ENCODE measurements at places on chromosomes 7 and 10.

DNA sequence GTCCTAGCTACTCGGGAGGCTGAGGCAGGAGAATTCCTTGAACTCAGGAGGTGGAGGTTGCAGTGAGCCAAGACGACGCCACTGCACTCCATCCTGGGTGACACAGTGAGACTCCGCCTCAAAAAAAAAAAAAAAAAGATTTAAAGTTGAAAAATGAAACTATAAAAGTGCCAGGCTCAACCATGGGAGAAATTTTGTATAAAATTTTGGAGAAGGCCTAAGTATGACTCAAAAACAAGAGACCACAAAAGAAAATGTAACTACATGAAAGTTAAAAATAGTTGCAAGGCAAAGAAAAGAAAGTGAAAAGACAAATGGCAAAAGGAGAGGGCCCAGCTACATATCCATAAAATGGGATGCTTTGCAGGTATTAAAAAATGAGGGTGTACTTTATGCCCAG is 104.1 kb downstream of the ARHGAP22 start:
- DNase-seq = no peak

DNA sequence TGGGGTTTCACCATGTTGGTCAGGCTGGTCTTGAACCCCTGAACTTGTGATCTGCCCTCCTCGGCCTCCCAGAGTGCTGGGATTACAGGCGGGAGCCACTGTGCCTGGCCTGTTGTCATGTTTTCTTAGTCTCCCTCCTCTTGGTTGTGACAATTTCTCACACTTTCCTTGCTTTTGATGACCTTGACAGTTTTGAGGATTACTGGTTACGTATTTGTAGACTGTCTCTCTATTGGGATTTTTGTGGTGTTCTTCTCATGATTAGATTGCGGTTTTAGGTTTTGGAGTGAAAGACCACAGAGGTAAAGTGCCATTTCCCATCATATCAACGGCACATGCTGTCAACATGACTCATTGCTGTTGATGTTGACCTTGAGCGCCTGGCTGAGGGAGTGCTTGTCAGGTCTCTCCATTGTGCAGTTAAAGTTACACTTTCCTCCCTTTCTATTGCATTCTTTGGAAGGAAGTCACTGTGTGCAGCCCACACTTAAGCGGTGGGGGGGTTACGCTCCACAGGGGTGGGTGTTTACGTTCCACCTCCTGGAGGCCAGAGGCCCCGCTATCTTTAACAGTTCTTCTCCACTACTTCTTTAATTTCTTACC is 10.8 kb downstream of the NEURL1 start:
- DNase-seq = peak; percentile 45

- DNase-seq = no peak
Measured at GRCh38 chr10:129867631-129868179, 96.4 kb downstream of the EBF3 start.

- DNase-seq = no peak
Measured at GRCh38 chr7:129017264-129017663, 37.6 kb downstream of the TNPO3 start.

- peak; percentile 23 for DNase-seq
Measured at GRCh38 chr10:113679463-113680189, at the start of gene CASP7. Gene CASP7 (plus strand): TSS chr10:113679912. CDS start chr10:113697494, 17,582 bp downstream.

GRCh38 chr10:50968386-50969091 is 83.1 kb upstream of the A1CF start:
- no peak for DNase-seq

- DNase-seq = no peak
Measured at GRCh38 chr10:79137826-79138225, 69.1 kb downstream of the ZMIZ1 start.

- no peak for DNase-seq
Measured at GRCh38 chr7:103937680-103938079, 51.8 kb downstream of the RELN start.

DNA sequence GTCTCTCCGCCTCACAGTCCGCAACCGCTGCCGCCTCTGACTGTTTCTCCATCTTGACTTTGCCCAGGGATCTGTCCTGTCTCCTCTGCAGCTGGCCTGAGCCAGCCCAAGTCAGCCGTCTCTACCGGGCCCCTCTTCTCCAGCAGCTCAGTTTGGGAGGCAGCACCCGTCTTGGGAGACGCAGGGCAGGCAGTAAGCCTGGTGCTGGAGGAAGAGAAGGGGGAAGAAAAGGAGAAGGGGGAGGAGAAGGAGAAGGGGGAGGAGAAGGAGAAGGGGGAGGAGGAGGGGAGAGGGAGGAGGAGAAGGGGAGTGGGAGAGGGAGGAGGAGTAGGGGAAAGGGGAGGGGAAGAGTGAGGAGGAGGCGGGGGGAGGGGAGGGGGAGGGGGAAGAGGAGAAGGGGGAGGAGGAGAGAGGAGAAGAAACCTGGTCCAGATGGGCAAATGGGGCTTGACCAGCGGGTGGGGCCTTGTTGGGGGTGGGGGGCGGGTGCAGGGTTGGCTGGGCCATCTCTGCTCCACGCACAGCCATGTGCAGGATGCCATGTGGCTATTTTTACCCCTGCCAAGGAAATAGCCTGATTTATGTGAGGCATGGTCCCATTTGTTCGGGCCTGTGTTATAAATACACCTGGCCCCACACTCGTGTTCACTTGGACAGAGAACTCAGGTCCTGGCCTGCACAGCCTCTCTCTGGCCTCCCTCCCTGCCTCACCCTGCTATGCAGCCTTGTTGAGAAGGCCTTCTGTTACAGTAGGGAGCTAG is 35.9 kb upstream of the FZD9 start:
- DNase-seq = no peak

DNA sequence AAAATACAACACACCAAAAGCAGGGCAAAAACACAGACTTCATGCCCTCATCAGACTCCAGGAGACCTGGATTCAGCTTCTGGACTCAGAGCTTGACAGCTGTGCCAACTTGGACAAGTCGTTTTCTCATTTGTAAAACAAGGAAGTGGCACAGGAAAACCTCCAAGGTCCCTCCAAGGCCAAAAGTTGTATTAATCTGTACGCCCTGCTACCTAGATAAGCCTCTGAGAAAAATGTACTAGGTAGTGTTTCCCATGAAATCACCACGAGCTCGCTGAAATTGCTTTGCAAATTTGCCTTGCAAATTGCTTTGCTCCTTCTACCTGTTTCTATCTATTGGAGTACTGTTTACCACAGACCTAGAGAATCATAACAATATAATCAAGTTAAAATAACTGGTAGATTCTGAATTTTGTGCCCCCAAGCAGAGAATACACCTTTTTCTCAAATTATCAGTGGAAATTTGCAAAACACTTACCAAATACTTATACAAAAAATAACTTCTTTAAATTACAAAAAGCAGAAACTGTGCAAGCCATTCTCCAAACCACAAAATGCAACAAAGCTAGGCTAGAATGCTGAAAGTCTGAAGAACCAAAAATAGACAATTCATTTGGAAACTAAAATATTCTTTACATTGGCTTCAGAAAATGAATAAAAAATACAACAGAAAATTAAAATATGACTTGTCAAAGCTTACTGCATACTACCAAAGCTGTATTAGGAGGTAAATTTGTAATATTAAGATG is 158.1 kb upstream of the CHST15 start:
- no peak for DNase-seq

DNA sequence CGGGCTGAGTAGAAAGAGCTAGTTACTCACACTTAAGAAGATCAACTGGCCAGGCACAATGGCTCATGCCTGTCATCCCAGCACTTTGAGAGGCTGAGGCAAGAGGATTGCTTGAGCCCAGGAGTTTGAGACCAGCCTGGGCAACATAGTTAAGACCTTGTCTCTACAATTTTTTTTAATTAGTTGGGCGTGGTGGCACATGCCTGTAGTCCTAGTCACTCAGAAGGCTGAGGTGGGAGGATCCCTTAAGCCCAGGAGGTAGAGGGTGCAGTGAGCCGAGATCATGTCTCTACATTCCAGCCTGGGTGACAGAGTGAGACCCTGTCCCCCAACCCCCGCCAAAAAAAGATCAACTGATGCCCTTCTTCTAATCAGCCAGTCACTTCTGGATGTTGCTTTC is 74.6 kb upstream of the ATP6V0A4 start:
- DNase-seq = no peak

DNA sequence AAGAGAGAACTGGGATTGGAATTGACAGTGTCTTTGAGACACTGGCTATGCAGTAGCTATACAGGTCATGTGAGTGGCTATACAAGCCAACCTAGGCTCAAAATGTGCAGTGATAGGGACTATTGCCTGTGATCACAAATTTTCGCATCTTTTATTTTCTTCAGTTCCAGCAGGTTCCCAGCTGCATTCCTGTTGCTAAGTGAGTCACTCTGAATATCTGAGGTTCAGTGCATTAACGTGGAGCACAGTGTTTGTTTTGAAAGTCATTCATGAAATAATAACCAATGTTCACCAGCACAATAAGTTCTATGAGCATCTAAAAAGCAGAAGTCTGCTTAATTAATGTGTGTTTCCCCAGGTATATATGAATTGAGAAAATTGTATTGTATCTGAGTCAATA is 1236.0 kb upstream of the CELF2 start:
- no peak for DNase-seq

GRCh38 chr10:47418966-47419365 is 34.9 kb upstream of the ZNF488 start:
- no peak for DNase-seq

DNA sequence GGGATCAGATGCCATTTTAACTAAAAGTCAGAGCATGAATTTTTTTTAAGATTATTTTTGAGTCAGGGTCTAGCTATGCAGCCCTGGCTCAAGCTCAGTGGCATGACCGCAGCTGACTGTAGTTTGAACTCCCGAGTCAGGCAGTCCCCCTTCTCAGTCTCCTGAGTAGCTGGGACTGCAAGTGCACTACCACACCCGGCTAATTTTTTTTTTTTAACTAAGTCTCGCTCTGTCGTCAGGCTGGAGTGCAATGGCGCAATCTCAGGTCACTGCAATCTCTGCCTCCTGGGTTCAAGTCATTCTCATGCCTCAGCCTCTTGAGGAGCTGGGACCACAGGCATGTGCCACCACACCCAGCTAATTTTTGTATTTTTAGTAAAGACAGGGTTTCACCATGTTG is 7.8 kb downstream of the TAS2R41 start:
- no peak for DNase-seq

GRCh38 chr10:71124921-71125748 is 87.2 kb upstream of the UNC5B start:
- DNase-seq = no peak

DNA sequence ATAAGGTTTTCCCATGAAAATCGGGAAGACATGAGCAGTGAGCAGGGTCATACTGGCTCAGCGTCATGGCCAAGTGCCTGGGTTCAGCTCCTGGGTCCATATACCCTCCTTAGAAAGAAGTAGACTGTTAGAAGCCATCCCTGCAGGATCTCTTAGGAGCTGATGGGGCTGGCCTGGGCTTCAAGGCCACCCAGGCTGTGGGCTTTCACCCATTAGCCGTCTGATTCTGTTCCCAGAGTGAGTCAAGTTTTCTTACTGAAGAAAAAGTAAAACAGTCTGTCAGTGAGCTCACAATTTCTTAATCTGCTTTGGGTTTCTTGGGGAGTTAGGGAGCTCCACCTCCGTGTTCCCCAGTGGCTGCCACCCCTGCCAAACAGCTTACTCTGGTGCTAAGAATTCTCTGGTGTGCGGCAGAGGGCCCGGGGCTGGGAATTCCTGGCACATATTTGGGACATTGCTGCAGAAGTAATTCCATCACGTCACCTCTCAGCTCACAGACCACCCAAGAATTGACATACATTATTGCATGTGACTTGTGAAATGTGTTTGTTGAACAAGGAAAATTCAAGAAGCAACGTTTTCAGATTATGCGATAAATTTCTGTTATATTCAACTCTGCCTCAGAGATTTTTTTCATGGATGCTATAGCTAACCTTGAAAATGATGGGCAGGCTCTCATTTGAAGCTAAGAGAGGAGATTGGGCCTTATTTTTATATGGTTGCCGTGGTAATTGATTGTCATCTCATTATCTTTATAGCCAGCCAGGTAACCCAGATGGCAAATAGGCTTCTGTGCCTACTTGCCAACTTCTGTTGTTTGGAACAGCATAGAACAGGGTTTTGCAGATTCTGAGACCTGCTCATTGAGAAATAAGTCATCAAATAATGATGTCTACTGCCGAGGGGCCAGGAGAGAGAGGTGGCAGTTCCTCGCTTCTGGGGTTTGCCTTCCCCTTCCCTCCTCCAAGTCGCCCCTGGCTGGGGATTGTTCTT is 166.4 kb downstream of the CHN2 start:
- no peak for DNase-seq

GRCh38 chr10:121695731-121696464 is 97.7 kb upstream of the FGFR2 start:
- DNase-seq = no peak

GRCh38 chr7:129108581-129108980 is 35.9 kb upstream of the TSPAN33 start:
- no peak for DNase-seq

DNA sequence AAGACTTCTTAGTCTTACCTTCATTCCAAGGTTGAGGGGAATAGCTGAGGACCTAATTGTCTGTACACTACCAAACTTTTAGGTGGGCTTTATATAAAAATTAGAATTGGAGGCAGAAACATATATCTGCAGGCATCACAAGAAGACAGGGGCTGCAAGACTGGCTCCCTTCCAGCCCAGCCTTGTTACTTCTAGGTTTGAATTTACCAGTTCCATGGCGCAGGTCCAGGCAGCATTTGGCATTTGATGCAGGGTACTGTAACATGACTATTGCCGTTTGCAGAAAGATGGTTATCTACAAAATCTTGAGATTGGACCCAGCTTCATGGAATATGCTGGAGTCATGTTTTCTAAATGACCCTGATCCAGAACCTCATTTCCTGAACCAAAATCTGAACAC is 105.4 kb upstream of the RHOBTB1 start:
- no peak for DNase-seq

GRCh38 chr10:61877887-61878739 is 23.4 kb upstream of the ARID5B start:
- no peak for DNase-seq

GRCh38 chr7:55409482-55410225 is 44.5 kb downstream of the LANCL2 start:
- DNase-seq = no peak

- DNase-seq = no peak
Measured at GRCh38 chr7:2404714-2405119, 1.3 kb downstream of the CHST12 start.

DNA sequence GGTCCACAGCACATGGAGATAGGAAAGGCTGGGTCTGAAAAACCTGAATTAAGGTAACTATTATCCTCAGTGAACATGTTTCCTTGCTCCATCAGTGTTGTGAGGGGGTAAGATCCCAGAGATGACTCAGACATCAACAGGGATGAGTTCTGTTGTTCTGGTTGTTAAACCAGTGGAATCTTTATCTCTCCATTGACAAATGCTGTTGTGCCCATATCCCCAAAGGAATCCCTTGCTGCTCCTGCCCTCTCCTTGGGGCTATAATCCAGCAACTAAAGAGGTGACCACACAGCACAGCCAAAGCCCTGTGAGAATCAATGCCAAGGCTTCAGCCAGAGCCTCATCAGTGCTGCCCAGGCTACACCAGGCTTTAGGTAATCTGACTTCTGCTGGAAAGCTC is 113.4 kb downstream of the JAZF1 start:
- DNase-seq = no peak

Measured in COLO829 (cell line).